ENCODE measurements at places on chromosomes 16 and 17.

- DNase-seq = no peak
Observed at GRCh38 chr16:62102588-62102987, 66.3 kb upstream of the CDH8 start.

- DNase-seq = no peak
Observed at GRCh38 chr17:75456039-75456416, 407 bp upstream of the TMEM94 start.

DNA sequence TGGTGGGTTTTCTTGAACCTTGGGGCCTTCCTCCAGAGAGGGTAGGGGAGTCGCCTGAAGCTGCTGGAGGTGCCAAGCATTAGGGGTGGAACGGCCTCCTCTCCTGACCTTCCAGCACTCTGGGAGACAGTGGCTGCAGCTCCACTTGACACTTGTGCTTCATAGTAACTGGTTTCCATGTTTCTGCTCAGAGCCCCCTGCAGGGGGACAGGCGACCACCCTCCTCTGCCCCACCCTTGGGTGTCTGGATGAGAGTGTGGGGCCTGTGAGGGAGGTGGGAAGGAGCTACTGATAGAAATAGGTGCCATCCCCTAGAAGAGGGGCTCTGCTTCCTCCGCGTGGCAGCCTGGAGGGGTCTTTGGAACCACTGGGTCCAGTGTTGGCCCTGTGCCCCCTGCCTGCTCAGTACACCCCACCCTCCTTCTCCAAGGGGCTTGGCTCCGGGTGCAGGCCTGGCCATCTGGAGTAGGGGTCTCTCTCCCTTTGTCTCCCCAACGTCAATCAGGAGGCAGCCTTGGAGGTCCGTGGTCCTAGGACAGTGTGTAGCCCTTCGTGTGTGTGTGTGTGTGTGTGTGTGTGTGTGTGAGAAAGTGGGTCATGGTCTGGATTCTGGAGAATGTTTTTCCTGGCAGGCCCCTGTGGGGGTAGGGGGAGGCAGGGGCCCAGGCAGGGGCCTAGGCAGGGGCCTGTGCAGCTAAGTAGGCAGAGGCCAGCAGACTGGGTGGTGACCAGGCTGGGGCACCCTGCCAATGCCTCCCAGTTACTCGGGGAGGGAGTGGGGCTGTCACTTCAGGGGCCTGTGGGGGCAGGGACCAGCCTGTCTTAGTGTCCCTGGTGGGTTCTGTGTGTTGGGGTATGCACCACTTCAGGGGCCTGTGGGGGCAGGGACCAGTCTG, 4.9 kb downstream of the LASP1 start:
- peak; percentile 59 for DNase-seq

DNA sequence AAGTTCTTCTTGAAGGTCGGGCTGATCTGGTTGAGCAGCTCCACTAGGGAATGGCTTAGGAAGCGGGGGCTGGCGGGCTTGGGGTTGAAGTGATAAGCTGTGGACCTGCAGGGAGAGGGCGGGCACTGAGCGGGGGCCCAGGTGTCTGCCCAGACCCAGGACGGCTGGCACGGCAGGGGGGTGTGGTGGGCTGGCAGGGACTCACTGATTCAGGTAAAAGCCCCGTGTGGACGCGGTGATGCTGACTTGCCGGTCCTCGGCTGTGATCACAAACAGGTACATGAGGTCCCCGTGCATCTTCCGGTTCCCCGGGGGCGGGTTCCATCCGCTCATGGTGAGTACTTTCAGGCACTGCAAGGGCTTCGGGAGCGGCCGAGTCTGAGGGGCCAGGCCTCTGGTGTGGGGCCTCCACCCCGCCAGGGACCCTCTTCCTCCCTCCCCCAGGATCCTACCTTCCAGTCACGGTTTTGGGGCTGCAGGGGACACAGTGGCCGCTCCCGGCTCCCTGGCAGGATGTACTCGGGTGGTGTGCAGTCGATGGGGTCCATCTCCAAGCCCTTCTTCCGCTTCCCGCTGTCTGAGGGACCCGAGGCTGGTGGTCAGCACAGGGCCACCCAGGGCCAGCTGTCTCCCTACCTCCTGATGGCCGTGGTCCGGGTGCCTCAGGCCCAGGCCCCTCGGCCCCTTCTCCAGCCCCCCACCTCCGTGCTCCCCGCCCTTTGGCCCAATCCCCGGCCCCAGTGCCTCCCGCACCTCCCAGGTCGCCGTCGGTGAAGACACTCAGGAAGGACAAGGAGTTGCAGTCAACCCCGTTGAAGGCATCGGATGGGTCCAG, 10.2 kb downstream of the CLUH start:
- no peak for DNase-seq

- DNase-seq = no peak
Observed at GRCh38 chr16:78396046-78396445, 296.6 kb downstream of the WWOX start.

Measured in activated CD8-positive, alpha-beta memory T cell treated with anti-CD3 and anti-CD28 coated beads for 24 hours (primary cell).